ENCODE measurements at places on chromosomes 12 and 14. TPM values are rescaled to one million over a fixed set of nuclear protein-coding genes. Genes with fewer than 3 reads are reported as not detected.

RDH5 gene
- 6.3 TPM for total RNA-seq

NAV3 gene
- 29.4 TPM for total RNA-seq

SRSF9 gene
- total RNA-seq: 117 TPM

KRT3 gene
- total RNA-seq: not detected

MYH6 gene
- total RNA-seq: not detected

PMCH gene
- not detected for total RNA-seq

GARIN6 gene
- not detected for total RNA-seq

MANSC4 gene
- total RNA-seq: not detected

GPRC5D gene
- total RNA-seq: not detected

PCBP2 gene
- total RNA-seq: 172 TPM

All from myometrial cell (primary cell).